Stimulated activated CD8-positive, alpha-beta memory T cell treated with anti-CD3 and anti-CD28 coated beads, Interleukin-12 subunit alpha, Interleukin-12 subunit beta, amount 100 ng/mL, for 1 hour (primary cell): ENCODE measurements at places on chromosomes 3 and 15.

GRCh38 chr3:60584250-60584649 lies 667.0 kb downstream of the FHIT start:
- DNase-seq = no peak

DNA sequence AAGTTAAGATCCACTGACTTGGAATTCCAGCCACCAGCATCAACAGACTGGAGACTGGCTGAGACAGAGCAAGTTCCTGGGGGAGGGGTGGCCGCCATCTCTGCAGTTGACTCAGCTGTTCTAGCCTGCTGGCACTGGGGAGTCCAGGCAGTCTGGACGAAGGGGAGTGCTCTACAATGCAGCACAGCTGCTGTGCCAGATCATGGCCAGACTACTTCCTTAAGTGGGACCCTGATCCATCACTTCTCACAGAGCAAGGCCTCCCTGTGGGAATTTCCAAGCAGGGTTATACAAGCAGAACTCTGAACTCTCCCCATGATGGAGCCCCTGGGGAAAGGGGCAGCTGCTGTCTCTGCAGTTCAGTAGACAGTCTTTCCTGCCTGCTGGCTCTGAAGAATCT lies 35.2 kb downstream of the PYGO1 start:
- DNase-seq = no peak

- DNase-seq = no peak
Measured at GRCh38 chr3:65347166-65347565, 659.4 kb upstream of the ADAMTS9 start.

GRCh38 chr15:77067691-77068367 lies 3.1 kb downstream of the TSPAN3 start:
- DNase-seq = no peak

DNA sequence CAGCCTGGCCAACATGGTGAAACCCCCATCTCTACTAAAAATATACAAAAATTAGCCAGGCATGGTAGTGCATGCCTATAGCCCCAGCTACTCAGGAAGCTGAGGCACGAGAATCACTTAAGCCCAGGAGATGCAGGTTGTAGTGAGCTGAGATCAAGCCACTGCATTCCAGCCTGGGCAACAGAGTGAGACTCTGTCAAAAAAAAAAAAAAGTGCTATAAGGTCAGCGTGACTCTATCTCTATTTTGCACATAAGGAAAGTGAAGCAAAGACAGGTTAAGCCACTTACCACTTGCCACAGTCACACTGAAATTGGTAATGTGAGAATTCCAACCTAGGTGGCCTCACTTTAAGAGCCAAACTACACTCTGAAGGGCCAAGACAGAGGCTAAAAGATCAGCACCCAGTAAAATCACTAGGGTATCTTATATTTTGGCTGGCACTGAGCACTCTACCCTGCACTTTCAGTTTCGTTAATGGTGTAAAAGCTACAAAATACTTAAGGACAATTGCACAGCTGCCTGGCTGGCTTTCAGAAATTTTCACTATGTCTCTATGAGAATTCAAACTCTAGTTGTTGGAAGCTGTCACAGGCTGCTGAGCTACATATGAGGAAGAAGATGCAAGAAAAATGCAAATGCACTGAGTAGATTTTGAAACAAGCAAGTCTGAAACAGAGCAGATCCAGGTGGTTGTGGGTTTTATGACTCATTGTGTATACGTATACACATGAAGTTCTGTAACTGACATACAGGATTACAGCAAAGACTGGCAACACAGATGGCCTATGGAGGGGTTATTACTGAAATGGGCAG lies 32.7 kb downstream of the TRANK1 start:
- no peak for DNase-seq

- no peak for DNase-seq
Measured at GRCh38 chr15:70361106-70361505, 263.4 kb upstream of the TLE3 start.

DNA sequence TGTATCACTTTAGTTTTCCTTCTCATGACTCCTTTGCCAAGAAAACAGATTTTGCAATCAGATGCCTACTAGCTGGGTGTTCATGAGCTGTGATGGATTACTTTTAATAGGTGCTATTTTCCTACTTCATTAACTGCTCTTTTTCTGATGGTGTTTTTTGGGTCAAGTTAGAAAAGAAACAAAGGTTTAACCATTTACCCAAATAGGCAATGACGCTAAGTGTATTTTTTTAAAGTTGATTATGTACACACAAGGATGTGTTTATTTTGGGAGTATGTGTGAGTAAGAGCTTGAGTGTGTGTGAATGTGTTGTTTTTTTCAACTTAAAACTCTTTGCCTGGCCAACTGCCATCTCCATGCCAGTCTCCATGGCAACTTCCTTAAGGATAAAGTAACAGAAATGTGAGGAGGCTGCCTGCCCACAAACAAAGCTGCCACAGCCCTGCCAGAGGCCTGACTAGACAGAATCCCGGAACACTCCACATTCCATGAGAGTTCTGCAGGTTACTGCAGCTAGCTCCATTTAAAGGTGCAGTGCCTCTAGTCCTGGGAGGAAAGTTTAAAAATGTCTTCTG lies 215.6 kb upstream of the RBMS3 start:
- DNase-seq = no peak

GRCh38 chr3:41522612-41523011 lies 323.3 kb downstream of the CTNNB1 start:
- DNase-seq = no peak

- no peak for DNase-seq
Measured at GRCh38 chr3:71250026-71250425, 333.5 kb downstream of the FOXP1 start.

GRCh38 chr3:124451630-124452317 lies 278.5 kb upstream of the UMPS start:
- DNase-seq = no peak

GRCh38 chr3:22040150-22040549 lies 289.1 kb upstream of the ZNF385D start:
- no peak for DNase-seq

GRCh38 chr3:37491776-37492175 lies 317.4 kb upstream of the LRRFIP2 start:
- DNase-seq = no peak

DNA sequence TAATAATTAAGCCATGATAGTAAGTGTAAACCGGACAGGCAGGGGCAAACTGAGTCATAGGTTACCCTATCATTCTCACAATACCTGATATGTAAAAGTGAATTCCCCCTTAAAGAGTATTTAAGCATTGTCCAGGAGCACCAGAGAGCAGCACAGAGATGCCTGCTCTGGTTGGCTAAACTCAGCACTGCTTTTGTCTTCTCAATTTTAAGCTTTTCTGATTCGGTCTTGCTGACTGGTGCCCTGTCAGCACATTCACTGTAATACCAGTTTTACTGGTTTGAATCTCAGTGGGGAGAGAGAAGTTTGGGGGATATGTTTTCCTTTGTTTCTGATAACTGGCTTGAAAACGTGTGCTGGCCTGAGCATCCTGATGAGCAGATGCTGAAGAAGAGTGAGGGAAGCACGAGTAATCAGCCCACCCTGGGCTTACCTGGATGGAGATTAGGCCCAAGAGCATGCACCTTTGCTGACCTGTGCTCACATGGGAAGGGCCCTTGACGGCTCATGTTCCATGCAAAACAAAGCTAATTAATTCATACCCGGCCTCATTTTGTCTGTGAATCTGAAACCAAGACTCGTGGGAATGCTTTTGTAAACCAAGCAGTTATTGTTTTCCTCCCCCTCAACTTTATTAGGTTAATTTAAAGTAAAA lies 208.5 kb upstream of the MRPL3 start:
- no peak for DNase-seq

GRCh38 chr15:53160092-53160704 lies 370.1 kb upstream of the ONECUT1 start:
- no peak for DNase-seq

DNA sequence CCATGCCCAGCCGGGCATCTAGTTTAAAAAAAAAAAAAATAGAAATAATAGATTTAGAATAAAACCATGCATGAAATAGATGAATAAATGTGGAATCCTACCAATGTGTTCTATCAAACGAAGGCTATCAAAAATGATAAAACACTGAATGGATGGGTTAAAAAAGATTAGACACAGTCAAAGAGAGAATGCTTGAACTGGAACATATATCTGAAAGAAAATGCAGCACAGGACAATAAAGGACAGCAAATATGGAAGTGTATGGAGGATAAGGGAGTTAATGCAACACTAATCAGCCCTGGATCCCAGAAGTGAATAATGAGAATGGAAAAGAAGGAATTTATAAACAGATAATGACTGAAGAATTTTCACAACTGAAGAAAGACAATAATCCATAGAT lies 571.7 kb downstream of the GRM7 start:
- DNase-seq = no peak

GRCh38 chr15:79609506-79609905 lies 177.4 kb downstream of the MINAR1 start:
- no peak for DNase-seq

DNA sequence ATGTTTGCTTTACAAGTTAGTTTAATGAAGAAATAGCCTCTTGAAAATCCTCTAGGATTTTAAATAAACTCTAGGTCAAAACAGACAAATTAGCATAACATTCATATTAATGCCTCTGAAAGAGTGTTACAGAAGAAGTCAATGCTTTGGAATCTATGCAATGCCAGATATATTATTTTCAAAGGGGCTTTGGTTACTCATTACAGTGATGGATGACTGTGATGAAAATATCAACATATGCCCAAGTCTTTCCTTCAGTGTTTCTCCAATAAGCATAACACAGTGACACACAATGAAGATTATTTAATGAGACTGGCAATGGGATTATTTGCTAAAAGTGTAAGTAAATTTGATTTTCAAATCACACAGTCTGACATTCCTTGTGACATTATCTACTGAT lies 1247.2 kb downstream of the ROBO2 start:
- DNase-seq = no peak

DNA sequence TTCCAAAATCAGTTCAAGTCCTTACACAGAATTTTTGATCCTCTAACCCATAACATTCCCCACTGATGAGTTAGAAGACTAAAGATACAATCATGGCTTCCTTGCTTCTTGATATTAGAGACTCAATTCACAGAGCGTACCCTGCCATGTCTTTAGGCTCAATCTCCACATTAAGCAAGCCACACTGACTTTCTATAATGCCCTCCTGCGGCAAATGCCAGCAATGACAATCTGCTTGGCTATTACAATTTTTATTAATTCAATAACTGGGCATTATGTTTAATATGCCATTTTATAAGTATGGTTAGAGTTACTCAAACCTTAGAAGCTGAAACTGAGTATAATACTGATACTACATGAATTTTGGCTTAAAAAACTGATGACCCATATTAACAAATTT lies 479.7 kb upstream of the NR2F2 start:
- no peak for DNase-seq

- DNase-seq = no peak
Measured at GRCh38 chr3:194089357-194090177, 46.4 kb upstream of the HES1 start.

- no peak for DNase-seq
Measured at GRCh38 chr3:47850564-47851410, 47.8 kb downstream of the DHX30 start.

- DNase-seq = no peak
Measured at GRCh38 chr15:77033417-77033728, 37.5 kb downstream of the TSPAN3 start.

DNA sequence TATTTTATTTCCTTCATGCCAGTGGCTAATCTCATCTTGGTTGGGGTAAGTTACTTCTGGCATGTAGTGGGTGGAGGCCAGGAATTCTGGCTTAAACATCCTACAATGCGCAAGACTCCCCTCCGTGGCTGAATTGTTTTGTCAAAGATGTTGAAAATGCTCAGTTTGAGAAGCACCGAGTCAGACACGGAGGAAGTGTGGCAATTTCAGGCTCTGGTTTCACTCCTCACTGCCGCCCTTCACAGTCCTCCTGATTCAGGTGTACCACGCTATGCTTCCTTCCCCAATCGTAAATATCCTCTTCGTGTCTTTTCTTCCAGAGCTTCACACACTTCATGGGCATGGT lies 150.7 kb downstream of the OPA1 start:
- no peak for DNase-seq

- DNase-seq = no peak
Measured at GRCh38 chr3:112770032-112770626, 76.5 kb downstream of the CD200R1L start.

GRCh38 chr3:128348805-128349531 lies 117.7 kb downstream of the DNAJB8 start:
- DNase-seq = no peak

DNA sequence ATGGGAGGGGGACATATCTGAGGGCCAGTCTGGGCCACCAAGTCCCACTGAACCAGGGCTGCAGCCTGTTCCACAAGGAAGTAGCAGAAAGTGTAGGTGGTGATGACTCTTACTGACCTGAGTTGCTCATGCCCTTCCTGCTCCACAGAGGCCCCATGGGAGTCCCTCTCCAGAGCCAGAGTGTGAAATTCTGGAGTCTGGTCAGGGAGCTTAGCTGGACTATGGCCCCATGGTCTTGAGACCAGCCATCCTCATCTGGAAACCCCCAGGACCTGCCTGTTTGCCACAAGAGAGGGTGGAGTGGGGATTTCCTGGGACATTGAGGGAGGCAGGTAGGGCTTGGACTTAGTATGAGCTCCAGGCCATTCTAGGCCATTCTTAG lies 3.0 kb downstream of the SPINT1 start:
- no peak for DNase-seq

DNA sequence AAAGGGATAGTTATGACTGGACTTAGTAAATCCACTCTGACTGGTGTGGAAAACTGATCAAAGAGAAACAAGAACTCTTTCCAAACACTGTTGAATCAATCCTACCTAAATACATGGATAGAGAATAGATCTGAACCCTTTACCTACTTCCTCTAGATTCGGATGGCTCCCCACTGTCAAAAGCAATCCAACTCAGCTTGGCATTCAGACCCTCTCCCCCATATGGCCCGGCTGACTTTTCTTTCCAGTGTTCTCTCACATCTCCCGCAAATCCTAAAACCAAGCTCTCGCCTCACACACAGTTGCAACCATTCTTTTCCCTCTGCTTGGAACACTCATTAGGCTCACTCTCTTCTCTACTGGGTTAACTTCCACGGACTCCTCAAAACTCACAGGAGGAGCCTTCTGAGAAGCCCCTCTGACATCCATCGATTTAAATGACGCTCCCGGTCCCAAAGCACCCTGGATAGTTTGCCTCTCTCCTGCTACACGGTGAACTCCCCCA lies 639 bp downstream of the SPICE1 start:
- no peak for DNase-seq

GRCh38 chr3:99342383-99342782 lies 296.0 kb upstream of the COL8A1 start:
- DNase-seq = no peak

GRCh38 chr15:55736756-55737155 lies 6.2 kb downstream of the PRTG start:
- no peak for DNase-seq

DNA sequence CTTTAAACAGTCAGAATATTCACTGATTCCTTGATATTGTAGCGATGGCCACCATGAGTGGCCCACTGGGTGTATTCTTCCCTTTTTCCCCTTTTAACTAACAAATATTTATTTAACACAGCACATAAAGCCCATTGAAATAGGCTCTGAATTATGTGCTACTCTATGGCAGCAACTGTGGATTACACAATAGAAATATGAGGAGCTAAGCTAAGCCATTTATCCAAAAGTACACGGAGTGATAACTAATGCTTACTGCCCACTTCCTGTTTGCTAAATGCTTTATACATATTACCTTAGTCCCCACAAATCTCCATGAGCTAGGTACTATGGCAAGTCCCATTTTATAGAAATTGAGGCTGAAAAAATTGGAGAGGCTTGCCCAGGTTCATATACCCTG lies 17.9 kb downstream of the ILDR1 start:
- no peak for DNase-seq

GRCh38 chr3:76025561-76025960 lies 240.2 kb upstream of the ZNF717 start:
- DNase-seq = no peak
